Hematopoietic multipotent progenitor cell treated with erythropoietin and hydrocortisone succinate and interleukin-3 and kit ligand, for 4 days (in vitro differentiated cells): ENCODE measurements at places on chromosomes 5 and 9.

DNA sequence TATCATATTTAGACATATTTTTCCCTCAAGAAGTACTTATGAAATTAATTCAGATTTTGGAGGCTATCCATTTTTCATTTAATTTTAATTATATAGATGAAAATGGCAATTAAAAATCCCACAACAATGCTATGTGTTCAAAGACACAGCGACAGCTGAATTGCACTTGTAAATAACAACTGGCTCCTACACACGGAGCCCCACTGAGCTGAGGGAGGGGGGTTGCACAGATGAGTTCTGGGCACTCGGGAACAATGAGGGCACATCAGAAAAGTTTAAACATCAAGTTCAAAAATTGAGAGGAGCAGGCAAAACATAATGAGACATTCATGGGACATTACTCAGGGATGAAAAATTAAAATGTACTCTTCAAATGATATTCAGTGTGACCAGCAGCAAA is 104.9 kb downstream of the MARCHF3 start:
- DNase-seq = no peak

DNA sequence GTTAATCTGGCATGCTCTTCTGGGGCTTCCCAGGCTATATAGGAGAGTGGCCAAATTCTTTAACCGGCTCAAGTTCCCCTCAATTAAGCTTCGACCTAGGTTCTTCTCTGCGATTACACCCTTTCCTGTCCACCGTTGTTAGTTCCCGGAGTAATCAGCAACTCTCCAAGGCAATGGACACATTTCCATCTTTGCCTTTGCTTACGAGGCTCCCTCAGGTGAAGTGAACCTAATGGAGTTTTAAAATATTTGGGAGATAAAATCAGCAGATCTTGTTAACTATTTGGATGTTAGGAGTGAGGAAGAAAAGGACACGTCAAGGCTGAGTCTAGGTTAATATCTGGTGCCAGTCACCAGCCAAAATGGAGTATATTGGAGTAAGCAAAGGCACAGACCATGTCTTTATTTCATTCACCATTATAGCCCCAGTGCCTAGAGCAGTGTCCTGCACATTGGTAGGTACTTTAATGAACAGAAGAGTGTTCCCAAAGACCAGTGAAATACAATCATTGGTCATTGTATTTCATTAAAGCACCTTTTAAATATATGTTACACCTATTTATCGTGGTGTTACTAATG is 515 bp downstream of the UTP15 start:
- DNase-seq = peak; percentile 31

- DNase-seq = no peak
Measured at GRCh38 chr5:151052836-151053235, 28.0 kb downstream of the TNIP1 start.

GRCh38 chr5:56900395-56900794 is 9.0 kb upstream of the SETD9 start:
- peak; percentile 25 for DNase-seq

GRCh38 chr5:97452646-97453045 is 269.6 kb upstream of the RIOK2 start:
- DNase-seq = peak; percentile 3

DNA sequence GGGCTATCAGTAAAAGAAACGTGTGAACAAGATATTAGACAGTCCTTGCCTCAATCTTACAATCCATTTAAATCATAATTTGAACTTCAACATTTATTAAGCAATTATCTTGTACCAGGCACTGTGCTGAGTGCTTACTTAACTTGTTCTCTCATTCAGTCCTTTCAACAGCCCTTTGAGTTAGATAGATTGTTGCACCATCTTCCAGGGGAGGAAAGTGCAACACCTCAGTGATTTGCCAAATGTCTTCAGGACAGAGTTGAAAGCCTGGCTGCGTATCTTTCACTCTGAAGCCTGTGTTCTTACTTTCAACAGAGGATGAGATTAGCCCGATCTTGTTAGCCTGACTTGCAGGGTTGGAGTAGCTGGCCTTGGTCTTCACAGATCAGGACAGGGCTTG is 34.2 kb upstream of the SUB1 start:
- no peak for DNase-seq

DNA sequence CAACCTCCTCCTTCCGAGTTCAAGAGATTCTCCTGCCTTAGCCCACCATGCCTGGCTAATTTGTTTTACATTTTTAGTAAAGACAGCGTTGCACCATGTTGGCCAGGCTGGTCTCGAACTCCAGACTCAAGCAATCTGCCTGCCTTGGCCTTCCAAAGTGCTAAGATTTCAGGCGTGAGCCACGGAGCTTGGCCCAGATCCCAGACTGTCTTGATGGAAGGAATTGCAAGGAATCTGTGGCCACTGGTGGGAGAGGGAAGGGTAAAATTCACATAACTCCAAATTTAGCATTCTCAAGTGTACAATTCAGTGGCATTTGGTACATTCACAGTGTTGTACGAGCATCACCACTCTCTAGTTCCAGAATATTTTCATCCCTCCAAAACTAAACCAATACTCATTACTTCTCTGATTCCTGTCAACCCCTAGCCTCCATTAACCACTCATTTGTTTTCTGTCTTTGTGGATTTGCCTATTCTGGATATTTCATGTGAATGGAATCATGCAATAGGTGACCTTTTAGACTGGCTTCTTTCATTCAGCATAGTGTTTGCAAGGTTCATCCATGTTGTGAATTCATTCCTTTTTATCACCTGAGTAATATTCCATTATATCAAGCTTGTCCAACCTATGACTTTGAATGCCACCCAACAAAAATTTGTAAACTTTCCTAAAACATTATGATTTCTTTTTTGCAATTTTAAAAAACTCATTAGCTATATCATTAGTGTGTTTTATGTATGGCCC is 8.9 kb upstream of the MYO10 start:
- no peak for DNase-seq

DNA sequence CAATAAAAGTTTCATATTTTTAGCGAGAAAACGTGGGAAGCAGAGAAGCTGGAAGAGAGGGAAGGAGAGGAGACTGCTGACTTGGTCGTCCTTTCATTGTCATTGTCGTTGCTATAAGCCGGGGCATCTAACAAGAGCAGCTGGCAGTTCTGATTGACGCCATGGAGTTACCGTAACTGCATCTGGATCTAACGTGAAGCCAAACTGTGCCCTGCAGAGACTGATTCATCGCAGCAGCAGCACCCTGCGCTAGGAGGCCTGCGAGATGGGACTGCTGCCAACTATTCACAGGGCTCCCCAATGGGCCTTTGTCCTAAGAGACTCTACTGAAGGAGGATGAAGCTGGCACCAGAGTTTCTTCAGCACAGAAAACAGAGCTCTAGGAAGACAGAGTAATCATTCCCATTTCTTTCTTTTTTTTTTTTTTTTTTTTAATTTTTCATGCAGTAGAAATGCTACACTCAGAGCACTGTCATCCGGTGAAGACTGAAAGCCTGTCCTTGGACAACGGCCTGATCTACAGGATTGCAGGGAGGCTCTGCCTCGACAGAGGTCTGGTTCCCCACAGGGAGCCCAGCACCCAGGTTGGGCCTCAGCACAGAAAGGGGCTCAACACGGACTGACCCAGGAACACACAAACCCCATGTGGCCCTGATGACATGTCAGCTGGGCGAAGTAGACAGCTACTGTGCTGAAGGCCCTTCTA is 47.8 kb downstream of the RETREG1 start:
- no peak for DNase-seq

- DNase-seq = peak; percentile 46
Measured at GRCh38 chr5:148915224-148915817, 88.9 kb downstream of the ADRB2 start.

DNA sequence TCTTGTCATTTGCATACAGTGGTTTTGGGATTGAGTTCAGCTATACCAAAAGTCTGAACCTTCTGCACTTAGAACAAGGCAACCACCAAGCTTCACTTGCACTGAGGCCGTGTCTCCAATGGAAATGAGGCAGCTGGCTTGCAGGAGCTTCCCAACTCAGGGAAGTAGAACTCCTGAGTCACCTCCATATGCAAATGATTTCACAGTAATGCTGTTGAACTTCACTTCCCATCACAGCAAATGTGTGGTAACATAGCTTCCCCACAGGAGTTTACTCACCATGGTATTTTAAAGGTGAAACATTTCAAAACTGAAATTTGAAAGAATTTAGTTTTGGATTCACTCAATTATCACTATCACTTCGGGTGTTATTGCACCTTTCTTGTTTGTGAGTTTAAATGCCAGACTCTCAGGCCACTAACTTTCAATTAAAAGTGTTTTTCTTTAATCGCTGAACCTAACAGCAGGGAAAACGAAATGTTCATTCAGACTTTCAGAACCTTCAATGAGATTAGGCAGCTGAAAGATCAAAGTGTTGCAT is 9.0 kb downstream of the CD274 start:
- no peak for DNase-seq

DNA sequence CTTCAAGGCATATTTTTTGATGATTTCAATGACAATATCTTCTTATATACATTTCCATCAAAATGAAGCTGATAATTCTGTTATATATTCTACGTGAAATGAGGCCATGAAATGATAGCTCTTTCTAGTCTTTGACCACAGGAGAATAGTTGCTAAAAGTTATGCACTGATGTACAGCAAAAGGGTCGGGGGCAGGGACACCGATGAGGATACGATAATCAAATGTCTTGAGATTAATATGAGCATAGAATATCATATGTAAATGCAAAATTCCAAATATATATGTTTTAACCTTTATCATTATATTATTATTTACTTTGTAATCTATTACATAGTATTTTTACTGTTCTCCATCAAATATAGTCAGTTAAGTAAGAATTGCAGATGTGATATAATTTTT is 264.8 kb downstream of the KIAA0825 start:
- no peak for DNase-seq

DNA sequence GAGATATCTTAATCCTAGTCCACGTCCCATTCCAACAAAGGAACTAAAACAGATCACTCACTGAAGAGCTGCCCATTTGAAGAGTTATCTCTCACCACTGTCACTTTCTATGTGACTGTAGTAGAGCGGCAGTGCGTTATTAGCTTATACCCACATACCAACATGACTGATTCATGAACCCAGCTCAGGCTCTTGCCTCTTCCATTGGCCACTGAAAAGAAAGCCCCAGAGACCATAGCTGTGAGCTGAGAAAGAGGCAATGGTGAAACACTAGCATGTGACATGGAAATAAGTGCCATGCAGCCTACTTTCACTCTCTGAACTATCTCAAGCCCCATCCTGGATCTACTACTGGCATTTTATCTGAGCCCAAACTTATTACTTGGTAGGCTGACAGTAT is 151.7 kb upstream of the MOCS2 start:
- no peak for DNase-seq

DNA sequence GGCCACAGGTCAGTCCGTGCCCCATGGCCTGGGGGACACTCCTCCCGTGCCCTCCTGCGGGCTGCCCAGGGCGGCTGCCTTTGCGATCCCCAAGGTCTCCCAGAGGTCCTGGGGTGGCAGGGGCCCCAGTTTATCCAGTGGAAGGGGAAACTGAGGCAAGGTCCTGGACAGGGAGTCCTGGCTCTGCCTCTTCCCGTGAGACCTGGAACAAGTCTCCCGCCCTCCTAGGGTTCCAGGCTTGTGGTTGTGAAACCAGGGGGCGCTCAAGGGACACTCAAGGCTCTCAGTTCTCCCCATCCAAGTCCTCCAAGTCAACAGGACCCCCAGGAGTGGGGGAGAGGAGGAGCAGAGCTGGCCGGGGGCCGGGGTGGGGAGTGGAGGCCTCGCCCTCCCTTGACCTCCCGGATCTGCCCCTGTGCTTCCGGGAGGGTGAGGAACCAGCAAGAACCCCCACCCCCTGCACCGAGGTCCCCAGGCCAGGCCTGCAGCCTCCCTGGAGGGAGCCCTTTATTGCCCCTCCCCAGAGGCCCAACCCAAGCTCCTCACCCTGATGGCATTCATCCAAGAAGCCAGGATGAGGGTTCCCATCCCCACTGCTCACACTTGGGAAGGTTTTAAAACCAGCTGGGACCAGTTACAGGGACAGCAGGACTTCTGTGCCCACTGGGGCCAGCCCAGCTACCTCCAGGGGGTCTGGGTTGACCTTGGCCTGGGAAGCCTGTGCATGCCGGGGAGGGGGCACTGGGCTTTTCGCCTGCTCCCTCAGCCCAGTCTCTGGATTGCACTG is 24.7 kb upstream of the TMEM250 start:
- DNase-seq = peak; percentile 56

- no peak for DNase-seq
Measured at GRCh38 chr9:129933185-129934040, 98.2 kb downstream of the USP20 start.

DNA sequence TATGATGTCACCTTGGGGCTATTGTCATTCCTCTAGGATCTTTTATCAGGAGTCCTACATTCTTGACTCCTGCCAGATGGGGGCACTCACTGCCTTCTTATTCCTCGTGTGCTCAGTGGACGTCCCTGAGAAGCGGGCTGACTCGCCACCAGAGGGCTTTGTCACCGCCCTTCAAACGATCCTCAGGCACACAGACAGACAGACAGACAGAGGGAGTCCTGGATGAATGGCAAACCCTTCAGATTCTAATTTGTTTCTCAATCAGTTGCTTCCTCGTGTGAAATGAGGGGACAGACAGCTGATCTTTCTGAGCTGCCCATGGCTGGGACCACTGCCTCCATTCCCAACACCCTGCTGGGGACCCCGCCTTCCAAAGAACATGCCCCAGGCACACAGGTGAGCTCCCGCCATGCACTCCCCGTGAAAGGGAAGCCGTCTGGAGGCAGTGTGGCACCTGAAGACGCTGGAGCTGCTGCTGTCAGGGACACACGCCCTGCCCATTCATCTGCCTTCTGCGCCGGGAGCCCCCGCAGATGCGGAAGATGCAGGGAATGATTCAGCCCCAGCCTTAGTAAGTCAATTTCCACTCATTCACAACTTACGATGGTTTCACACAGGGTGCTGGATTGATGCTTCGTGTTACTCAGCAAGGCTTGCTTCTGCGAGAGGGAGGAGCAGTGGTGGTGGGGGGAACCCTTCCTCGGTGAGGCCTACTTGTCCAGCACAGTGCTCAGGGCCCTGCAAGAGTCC is 24.9 kb upstream of the SH3PXD2B start:
- DNase-seq = peak; percentile 96

- no peak for DNase-seq
Measured at GRCh38 chr5:143879646-143880045, 67.7 kb downstream of the HMHB1 start.
